ENCODE measurements at places on chromosomes 4 and X. TPM values are rescaled to one million over a fixed set of nuclear protein-coding genes. Genes with fewer than 3 reads are reported as not detected.

GRCh38 chr4:105022811-105023667 is 123.6 kb upstream of the TET2 start:
- no peak for DNase-seq

- DNase-seq: no peak
Observed at GRCh38 chr4:80538276-80538926, 202.9 kb downstream of the CFAP299 start.

DNA sequence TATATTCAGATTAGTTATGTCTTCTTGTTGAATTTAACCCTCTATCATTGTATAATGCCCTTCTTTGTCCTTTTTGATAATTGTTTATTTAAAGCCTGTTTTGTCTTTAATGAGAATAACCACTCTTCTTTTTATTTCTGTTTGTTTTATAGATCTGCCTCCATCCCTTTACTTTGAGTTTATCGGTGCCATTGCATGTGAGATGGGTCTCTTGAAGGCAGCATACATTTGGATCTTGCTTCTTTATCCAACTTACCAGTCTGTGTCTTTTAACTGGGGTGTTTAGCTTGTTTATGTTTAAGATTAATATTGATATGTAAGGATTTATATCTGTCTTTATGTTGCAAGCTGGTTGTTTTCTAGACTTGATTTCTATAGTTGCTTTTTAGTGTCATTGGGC is 115.8 kb downstream of the RTL3 start:
- no peak for DNase-seq

DNA sequence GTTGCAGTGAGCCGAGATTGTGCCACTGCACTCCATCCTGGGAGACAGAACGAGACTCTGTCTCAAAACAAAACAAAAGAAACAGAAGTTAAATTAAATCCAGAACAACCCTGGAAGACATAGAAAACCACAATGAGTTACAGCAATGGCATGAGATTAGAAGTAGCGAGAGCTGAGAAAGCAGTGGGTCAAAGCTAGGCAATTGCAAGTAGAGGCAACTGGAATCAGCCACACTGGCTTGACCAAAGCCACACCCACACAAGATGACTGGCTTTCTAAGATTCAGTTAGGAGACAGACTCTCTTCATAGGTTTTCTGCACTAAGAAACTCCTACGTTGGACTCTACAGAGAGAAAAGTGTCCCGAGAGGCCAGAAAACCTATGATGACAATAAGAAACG is 443.0 kb downstream of the GPM6A start:
- no peak for DNase-seq

The GAGE13 gene
- total RNA-seq: not detected

The SATL1 gene
- total RNA-seq: not detected

GRCh38 chrX:39156051-39156450 is 354.8 kb downstream of the MID1IP1 start:
- no peak for DNase-seq

DNA sequence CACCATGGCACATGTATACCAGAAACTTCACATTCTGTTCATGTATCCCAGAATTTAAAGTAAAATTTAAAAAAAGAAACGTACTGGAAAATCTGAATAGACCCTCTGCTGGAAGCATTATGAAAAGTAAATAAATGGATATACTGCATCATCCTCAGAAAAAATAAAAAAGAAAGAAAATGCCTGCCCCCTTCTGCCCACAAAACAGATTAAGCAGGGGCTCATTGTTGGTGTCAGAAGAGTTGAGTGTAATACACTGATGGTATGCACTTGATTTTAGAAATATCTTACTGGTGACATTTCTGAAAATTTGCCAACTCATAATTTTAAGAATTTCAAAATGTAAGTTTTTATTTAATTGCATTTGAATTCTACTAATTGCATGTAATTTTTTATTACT is 77.8 kb downstream of the LRP2BP start:
- DNase-seq: no peak

- no peak for DNase-seq
Observed at GRCh38 chrX:26889574-26889973, 573.6 kb downstream of the PPP4R3C start.

DNA sequence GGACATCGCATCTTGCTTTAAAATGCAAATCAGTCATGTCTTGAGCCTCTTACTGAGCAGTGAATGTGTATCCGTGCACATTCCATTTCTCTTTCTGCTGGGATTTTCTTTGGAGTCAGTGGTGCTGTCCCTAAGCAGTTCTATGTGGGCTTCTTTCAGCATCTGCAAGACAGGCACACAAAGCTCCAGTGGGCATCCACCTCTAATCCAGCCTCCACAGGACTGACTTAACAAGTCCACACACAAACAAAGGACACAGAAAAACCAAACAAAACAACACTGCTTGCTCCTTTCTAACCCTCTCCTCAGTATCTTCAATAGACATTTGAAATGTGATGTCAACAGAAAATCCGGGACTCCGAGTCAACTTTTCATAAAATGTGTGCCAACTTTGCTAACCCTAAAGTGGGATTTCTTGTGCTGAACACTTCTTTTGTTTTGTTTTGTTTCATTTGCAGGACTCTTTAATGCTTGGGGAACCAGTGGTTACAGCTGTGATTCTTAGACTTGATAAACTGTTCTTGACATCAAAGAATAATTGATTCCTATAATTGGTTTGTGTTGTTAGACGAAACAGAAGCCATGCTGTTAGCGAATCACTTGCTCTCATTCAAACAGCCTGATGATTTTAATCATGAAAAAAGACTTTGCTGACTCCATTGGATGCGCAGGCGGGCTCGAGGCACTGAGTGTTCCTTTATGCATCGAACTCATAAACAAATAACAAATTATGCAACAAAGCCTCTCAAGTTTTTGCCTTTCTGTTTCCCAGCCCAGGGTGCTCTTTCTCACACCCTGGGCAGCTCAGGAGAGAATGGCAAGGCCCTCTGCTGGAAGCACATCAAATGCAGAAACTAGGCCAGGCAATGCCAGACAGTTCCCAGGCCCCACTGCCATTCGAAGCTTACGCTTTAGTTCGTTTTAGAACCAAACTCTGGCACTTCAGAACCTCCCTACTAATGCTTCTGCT is 20.1 kb downstream of the ETNPPL start:
- DNase-seq: no peak

The DMRTC1 gene
- not detected for total RNA-seq

The BEX1 gene
- 41.5 TPM for total RNA-seq

DNA sequence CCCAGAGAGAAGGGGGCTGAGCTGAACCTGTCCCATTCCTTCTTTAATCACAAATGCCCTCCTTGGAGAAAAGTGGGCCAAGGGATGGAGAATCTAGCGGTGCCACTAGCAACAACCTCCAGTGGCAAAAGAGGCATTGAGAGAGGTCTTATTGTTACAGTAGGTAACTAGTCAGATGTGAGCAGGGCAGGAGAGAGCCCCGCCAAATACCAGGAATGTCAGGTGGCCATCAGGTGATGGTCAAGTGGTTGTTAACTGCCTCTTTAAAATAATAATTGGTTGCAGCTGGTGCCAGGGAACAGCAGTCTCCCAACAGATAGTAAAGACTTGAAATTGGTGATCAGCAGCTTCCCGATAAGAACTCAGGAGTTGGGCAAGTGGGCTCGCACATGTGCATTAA is 116.1 kb downstream of the EVC2 start:
- DNase-seq: no peak

DNA sequence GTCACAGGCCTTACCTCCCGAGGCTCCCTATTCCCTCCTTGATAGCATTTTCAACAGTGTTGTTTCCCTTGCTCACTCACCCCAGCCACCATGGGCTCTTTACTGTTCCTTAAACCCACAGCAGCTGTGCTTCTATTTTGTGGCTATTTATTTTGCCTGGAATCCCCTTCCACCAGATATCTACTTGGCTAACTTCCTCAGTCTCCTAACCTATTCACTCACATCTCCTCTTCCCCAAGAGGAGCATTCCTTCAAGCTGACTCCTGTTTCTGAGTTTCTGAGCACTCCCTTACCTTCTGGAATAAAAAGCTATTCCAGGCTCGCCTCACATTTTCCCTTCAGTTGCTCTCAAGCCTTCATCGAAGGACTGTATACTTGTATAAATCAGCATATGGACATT is 50.5 kb downstream of the CXCL1 start:
- no peak for DNase-seq

- no peak for DNase-seq
Observed at GRCh38 chrX:134548257-134549201, 88.6 kb downstream of the HPRT1 start.

The GC gene
- 34.8 TPM for total RNA-seq

DNA sequence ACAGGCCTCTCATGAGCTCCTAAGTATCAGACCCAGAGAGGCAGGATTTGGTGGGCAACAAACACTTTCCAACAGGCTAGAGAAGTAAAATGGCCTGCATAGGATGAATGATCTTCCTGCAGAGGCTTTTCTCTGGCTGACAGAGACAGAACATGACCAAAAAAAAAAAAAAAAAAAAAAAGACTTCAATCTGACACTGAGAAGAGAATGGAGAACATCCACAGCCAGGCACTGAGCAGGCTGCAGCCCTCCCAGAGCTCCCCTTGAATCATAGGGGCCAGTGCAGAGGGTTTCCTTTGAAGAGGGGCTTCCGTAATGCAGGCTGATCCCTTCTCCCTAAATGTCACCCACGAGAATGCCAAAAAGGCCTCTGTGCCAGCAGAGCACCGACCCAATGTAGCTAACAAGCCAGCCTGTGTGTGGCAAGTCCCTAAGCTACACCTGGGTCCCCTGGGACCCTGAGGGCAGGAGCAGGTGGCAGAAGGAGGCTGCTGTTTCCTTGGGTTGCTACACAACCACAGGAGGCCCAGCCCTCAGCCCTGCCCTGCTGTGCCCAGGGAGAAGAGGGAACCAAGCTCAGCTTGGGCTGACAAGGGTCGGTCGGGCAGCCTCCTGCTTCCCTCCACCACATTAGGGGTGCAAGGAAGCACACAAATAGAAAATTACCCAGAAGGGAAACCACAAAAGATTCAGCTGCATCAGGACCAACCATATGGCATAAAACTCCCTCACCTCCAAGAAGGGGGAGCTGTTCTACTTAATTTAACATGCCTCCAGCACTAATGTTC is 55.6 kb downstream of the MAP7D2 start:
- no peak for DNase-seq

DNA sequence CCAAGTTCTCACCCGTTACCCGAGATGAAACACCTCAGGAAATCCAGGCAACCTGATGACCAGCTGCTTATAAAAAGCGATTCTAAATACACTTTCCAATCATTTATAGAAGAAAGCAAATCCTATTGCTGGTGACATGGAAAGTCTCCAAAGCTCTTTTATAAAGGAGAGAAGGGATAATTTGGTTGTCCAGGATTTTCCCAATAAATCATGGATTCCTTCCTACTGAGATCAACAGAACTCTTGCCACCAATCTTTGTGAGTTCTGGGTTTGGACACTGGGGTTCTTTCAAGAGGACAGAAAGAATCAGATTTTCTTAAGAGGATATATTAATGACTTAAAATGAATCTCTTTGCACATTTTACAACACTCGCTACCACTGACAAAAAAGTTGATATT is 24.7 kb upstream of the SOD3 start:
- DNase-seq: no peak

The OPHN1 gene
- total RNA-seq: 4.3 TPM

The CXorf49B gene
- total RNA-seq: not detected

The REPS2 gene
- total RNA-seq: 15.8 TPM

The NDST3 gene
- not detected for total RNA-seq

DNA sequence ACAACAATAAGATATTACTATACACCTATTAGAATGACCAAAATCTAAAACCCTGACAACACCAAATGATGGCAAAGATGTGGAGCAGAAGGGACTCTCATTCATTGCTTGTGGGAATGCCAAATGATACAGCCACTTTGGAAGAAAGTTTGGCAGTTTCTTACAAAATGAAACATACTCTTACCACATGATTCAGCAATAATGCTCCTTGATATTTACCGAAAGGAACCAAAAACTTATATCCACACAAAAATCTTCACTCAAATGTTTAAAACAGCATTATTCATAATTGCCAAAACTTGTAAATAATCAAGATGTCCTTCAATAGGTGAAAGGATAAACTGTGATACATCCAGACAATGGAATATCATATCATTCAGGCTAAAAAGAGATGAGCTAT is 180.9 kb downstream of the COL25A1 start:
- no peak for DNase-seq

GRCh38 chrX:109793191-109793590 is 60.1 kb upstream of the ACSL4 start:
- DNase-seq: no peak

The INPP4B gene
- total RNA-seq: 16.6 TPM
